ENCODE measurements at places on chromosomes 6 and 20.
A peak's percentile ranks its signal among the peaks of the same experiment; 100 is the strongest.

GRCh38 chr6:39055661-39056060 lies 7.1 kb downstream of the GLP1R start:
- DNase-seq: no peak

DNA sequence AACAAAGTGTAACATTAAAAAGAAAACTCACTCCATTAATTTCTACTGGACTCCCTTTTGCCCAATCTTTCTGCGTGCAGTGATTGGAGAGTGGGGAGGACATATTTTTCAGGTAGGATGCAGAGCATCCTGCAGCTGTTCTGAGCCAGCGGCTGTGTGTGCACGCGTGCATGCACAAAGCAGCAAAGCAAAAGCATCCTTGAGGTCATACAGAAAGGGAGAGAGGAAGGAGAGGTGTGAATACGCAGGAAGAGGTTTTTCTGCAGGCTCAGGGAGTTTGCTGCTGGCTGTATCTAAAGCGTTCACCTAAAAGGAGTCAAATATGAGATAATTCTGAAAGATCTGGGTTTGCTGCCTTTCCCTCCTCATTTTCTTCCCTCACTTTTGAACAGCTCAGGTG lies 108.4 kb downstream of the HUS1B start:
- peak; percentile 10 for DNase-seq

DNA sequence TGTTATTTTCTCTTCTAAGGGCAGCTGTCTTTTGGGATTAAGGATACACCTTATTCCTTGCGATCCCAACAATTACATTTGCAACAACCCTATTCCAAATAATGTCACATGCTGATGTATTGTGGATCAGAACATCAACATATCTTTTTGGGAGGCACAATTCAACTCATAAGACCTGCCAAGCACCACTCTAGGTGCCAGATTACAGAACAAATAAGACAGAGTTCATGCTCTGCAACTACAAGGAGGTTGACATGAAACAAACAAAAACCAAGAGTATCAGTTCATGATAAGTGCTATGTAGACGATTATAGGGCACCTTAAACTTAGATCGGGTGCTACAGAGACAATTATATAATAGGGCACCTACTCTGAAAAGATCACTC lies 203.2 kb upstream of the SGK1 start:
- DNase-seq: no peak

DNA sequence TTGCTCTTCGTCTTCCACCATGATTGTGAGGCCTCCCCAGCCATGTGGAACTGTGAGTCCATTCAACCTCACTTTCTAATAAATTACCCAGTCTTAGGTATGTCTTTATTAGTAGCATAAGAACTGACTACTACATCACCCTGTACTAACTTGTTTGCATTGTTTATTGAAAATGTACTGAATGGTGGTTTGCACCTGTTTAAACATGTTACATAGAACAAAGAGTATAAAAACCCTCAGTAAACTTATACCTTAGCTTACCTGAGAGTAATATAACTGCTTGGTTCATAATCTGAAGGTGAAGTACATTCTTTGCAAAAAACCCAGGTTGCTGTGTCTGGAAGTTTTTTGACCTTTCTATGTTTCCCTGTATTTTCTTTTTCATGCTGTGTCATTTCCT lies 777.8 kb downstream of the TBC1D32 start:
- DNase-seq: no peak

DNA sequence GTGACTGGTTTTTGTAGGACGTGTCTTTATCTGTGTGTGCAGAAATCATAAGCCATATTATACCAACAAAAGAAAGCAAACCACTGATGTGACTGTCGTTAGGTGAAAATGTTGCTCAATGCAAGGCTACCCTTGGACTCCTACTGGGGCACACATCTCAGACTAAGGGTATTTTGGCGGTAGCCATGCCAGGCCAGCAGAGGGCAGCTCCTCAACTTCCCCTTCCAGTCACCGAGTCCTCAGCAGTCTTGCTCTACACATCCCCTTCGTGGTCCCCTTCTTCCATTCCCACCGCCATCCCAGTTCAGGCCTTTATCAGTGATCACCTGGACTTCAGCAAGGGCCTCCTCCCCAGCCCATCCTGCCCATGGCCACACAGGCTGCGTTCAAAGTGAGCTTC lies 113.7 kb upstream of the GGTLC1 start:
- DNase-seq: peak; percentile 33

DNA sequence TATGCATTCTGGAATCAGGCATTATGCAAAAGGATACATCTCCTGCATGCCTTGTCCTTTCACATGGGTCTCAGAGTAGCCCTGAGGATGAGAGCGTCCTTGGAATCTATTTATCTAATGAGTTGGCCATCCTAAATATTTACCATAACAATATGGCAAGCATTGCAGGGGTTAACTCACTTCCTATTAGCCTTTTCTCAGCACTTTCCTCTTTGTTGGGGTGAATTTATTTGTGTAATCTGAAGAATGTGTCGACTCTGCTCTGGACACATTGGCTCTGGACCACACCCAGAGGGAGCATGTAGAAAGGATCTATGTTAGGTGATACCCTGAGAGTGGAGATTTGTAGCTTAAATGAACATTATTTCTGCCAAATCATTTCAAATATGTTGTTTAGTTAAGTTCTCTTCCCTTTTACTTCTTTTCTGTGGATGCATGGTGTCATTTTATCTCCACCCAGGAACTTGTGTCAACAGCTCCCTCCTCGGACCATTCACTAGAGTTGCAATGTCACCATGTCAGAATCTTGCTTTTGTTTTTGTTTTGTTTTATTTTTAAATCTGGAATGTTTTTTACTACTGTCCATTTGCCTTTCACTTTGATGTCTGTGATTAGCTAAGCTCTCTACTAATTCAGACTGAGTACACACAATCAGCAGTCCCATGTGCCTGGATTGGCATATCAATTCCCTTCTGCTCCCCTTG lies 757.0 kb upstream of the MMS22L start:
- DNase-seq: no peak

GRCh38 chr6:46016063-46016608 lies 476 bp upstream of the CLIC5 start:
- DNase-seq: no peak

GRCh38 chr6:15109338-15110090 lies 136.4 kb upstream of the JARID2 start:
- no peak for DNase-seq

DNA sequence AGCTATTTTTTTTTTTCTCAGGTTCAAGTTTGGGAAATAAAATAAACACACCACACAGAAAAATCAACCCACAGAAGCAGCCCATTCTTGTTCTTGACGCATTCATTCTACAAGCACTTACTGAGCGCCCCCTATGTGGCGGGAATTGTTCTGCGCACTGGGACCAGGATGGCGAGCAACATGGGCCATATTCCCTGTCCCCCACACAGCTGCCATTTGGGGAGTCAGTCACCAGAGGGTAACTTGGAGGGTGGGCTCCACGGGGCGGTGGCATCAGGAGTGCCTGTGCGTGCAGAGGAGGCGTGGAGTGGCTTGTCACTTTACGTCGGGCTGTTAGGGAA lies 185.0 kb upstream of the PDE10A start:
- DNase-seq: no peak

All from CD4-positive, alpha-beta T cell treated with Interleukin-12 subunit alpha and Interleukin-12 subunit beta, for 1 hour (primary cell).